ENCODE measurements at places on chromosomes 16 and 17.

DNA sequence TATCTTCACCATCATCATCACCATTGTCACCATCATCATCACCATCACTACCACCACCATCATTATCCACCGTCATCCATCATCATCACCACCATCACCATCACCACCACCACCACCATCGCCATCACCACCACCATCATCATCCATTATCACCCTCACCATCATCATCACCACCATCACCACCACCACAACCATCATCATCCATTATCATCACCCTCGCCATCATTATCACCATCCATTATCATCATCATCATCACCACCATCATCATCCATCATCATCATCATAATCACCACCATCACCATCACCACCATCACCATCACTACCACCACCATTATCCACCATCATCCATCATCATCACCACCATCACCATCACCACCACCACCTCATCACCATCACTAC, 95.6 kb downstream of the C16orf95 start:
- DNase-seq = no peak

DNA sequence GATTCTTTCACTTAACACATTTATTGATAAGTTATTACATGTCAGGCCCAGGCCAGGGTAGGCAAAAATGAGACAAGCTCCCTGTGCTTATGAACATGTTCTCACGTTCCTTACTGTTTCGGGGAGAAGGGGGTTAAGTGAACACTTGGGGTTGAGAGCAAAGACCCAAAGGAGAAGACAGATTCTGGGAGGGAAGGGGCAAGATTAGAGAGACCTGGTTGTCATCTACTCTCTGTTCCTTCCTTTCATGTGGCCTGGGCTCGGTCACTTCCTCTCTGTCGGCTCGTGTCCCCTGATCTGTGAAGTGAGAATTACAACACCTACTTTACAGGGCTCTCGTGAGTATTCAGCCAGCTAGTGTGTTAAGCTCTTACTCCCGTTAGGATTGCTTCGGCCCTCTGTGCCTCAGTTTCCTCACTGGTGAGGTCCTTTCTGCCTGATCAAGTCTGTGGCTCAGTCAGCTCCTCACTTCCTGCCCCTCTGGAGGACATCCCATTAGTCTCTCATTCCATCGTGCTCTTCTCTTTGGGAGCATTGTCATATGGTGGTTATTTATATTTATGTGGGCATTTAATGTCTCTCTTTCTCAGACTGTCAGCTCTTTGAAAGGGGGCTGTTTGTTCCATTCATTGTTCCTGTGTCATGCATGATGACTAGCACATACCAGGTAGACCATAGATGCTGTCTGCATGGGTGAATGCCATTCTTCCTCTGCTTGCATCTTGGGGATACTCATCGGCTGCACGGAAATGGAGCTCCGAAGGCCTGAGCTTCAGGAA, 38.9 kb downstream of the PLCG2 start:
- DNase-seq = no peak

DNA sequence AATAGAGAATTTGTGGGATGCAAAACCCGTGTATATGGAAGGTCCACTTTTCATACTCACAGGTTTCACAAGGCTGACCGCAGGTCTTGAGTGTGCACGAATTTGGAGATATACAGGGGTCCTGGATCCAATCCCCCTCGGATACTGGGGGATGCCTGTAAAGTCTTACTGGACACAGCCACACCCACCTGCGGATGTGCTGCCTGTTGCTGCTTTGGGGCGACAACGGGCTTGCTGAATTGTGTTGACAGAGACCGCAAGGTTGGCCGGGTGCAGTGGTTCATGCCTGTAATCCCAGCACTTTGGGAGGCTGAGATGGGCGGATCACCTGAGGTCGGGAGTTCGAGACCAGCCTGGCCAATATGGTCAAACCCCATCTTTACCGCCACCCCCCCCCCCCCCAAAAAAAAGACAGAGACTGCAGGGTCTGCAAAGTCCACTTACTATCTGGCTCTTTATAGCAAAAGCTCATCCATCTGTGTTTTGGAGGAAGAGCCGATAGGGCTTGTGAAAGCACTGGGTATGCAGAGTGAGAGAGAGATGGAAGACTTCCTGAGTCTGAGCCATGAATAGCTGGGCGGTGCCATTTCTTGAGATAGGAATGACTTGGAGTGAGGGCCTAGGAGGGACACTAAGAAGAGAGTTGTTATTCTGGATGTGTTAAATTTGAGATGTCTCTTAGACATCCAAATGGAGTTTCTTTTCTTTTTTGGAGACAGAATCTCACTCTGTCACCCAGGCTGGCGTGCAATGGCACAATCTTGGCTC, 6.4 kb upstream of the COG1 start:
- no peak for DNase-seq

GRCh38 chr16:17105239-17105797, 365.4 kb downstream of the XYLT1 start:
- DNase-seq = no peak

DNA sequence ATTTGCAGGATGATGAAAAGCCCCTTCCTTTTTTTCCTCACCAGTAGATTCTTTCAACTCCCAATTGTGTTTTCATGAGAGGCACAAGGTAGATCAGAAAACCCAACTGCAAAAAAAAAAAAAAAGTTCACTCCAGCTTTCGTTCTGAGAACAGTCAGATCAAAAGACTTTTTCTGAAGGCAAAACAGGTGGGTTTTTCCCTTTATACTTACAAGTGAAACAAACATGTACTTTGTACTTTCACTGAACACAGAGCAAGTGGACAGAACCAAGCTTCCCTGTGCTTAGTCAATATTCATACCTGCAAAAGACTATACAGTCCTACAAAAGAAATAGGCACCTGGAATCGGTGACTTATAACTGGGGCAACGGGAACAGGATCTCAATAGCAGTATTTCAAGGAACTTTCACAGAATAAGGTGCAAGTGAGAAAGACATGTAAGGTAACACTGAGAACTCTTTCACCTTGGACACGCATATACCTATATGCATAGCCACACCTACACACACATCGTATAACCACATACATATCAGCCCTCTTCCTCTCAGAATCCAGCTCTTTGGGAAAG, 54.1 kb downstream of the TOX3 start:
- DNase-seq = no peak

DNA sequence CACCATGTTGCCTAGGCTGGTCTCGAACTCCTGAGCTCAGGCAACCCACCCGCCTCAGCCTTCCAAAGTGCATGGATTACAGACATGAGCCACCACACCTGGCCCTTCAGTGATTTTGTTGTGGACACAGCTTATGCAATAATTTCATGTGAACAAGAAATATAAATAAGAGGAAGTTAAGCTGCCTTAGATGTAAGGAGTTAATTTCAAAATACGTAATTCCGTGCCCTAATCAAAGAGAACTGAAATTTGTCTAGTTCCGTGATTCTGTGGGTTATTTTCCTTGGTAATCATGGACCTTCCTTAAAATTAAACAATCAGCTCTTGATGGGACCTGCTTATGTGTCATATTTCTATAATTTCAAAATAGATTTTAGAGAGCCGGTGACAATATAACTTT, 11.9 kb downstream of the TVP23A start:
- no peak for DNase-seq

DNA sequence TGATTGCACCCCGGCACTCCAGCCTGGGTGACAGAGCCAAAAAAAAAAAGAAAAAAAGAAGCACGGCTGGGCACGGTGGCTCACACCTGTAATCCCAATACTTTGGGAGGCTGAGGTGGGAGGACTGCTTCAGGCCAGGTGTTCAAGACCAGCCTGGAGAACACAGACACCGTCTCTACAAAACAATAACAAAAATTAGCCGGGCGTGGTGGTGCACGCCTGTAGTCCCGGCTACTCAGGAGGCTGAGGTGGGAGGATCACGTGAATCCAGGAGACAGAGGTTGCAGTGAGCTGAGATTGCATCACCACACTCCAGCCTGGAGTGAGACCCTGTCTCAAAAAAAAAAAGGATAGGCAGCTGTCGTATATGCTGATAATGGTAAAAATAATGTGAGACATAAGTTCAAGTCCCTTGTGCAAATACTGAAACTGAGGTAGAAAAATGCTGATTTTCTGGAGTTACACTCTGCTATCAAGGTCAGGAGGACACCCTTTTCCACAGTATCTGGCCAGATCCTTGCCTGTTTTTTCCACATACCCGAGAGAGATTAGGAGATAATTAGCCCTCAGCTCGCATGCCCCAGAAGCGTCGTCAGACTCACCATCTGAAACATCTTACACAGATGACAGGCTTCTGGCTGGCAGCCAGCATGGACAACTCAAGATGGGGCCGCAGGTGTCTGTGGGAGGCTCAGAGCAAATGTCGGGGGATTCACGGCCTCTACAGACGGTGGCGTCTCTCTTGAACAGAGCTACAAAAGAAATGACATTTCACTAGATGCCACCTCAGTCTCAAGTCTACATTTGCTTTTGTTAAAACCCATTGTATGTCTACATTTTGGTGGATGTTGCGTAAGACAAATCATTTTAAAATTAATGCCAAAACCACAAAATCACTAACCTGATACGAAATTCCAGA, 36.8 kb downstream of the WDR45B start:
- no peak for DNase-seq

GRCh38 chr16:71360378-71360777, 1.9 kb downstream of the CALB2 start:
- no peak for DNase-seq

GRCh38 chr16:11224894-11225676, 30.9 kb downstream of the SOCS1 start:
- peak; percentile 49 for DNase-seq

DNA sequence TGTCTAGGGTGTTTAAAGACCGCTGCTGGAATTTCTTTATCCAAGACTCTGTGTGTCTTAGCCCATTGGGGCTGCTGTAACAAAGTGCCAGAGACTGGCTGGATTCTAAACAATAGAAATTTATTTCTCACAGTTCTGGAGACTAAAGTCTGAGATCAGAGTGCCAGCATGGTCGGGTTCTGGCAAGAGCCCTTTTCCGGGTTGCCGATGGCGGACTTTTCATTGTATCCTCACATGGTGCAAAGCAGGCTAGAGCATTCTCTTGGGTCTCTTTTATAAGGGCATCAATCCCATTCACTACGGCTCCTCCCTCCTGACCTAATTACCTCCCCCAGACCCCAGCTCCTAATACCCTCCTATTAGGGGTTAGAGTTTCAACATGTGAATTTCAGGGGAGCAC, 9.5 kb downstream of the NLRC5 start:
- no peak for DNase-seq

GRCh38 chr17:48322060-48322459, 108.0 kb downstream of the SKAP1 start:
- DNase-seq = no peak

DNA sequence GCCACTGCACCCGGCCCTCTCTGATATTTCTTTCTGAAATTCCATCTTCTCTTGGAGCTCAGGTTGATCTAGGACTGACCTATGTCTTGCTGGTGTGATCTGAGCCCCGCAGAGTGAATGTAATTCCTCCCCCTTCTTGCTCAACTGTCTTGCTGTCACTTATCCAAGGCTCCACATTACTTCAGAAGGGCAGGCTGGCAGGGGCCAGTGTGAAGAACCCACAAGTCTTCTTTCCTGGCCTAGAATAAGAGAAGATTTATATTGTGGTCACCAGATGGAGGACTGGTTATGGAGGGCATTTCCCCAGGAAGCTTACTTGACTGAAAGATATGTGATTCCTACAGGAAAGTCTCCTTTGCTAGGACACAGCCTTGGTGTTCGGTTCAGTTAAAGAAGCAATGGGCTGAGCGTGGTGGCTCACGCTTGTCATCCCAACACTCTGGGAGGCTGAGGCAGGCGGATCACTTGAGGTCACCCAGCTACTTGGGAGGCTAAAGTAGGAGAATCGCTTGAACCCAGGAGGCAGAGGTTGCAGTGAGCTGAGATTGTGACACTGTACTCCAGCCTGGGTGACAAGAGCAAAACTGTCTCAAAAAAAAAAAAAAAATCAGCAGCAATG, 13.4 kb downstream of the ITGAL start:
- no peak for DNase-seq

DNA sequence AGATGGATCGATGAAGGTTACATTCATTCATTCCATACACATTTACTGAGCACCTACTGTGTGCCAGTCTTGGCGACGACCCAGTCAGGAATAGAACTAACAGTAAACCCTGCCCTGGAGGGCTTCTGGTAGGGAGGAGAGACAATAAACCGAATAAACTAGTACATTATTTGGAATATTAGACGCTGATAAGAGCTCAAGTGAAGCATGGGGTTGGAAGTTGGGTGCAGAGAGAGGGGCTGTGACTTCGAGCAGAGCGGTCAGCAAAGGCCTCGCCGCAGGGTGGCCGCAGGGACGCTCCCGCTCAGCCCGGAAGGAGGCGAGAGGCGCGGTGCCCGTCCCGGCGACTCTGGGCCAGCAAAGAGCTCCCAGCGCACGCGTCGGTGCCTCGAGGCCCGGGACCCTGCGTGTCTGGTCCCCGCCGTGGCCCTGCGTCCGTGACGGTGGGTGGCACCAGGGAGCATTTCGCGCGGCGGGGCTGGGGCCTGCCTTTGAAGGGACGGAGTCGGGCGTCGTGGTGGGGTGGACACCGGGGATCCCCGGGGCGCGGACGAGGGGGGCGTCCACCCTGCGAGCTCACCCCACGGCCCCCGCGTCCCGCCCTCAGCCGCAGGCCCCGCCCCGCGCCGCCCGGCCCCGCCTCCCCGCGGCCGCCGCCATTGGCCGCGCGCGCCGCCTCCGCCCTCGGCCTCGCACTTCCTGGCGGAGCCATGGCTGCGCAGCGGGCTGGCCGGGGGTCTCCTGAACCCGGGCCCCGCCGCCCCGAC, at the start of gene KLHL36:
Gene KLHL36 (plus strand): TSS at position 684 of the 767 bp plus-strand sequence. CDS start 2,357 bp downstream, outside the sequence.
- DNase-seq = peak; percentile 50

DNA sequence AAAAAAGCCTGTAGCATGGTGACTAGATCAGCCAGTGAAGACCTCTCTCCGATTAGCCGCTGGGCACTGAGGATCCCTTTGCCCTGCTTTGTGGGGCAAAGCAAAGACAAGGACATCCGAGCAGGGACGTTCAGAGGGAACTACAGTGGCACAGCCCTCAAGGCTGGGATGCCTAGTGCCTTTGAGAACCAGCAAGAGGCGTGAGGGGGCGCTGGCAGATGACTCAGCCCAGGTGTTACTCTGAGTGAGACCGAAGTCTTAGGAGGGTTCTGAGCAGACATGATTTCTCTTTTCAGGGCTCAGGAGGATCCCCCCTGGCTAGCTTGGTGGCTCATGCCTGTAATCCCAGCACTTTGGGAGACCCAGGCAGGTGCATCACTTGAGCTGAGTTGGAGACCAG, 178.6 kb downstream of the CPPED1 start:
- no peak for DNase-seq

DNA sequence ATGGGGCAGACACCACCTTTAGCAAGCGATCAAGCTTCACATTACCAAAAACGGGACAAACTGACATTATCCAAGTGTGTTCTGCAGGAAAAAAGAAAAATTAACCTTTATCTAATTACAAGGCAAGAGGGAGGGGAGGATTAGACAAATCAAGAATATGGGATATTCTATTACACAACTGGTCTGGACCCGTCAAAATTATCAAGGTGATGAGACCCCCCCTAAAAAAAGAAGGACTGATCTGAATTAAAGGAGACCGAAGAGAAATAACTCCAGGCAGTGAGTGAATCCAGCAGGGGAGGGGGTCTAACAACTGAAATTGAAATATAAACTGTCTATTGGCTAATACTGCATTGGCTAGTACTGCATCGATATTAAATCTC, 424 bp upstream of the NUBP1 start:
- DNase-seq = no peak
